ENCODE measurements at places on chromosomes 13 and 19.
A peak's percentile ranks its signal among the peaks of the same experiment; 100 is the strongest.

- H3K27ac ChIP-seq, result no peak overlapping the region
- H3K4me1 ChIP-seq, result no peaks in the 10 kb centered on the region
- H3K36me3 ChIP-seq, result no peaks in the 10 kb centered on the region
- no peak overlapping the region for H3K4me3 ChIP-seq
- H3K27me3 ChIP-seq, result no peaks in the 10 kb centered on the region
Measured at GRCh38 chr13:27334774-27335435, 64.3 kb downstream of the RASL11A start.

DNA sequence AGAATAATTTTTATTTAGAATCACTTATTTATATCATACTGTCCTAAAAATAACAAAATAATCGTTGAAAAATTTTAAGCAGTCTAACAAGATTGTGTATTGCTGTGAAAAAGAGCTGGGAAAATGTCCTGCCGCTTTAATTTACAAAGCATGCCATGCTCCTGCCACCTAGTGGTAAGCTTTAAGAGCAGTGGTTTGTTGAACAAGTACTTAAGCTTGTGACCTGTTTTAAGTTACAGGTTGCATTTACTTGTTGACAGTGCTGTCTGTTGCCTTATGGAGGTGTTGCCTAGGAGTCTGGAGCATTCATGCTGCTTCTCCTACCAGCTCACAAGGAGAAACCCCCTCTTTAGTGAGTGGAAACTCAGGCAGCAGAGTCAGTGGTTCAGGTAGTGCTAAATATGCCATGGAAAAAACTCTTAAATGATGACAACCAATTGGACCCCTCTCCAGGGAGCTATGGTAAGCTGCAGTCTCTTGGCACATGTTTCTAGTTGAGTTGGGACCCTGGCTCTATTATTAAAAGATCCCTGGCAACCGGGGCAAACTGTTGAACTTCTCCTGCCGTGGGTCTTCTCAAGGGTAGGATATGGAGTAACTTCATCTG is 68.4 kb downstream of the SPATA13 start:
- no peaks in the 10 kb centered on the region for H3K27me3 ChIP-seq
- DNase-seq, result no peak
- no peak overlapping the region for H3K4me3 ChIP-seq
- H3K27ac ChIP-seq, result no peak overlapping the region
- H3K36me3 ChIP-seq, result no peaks in the 10 kb centered on the region
- no peaks in the 10 kb centered on the region for H3K4me1 ChIP-seq

GRCh38 chr13:84077271-84077670 is 195.0 kb upstream of the SLITRK1 start:
- no peaks in the 10 kb centered on the region for H3K36me3 ChIP-seq
- H3K27ac ChIP-seq, result no peak overlapping the region
- H3K4me1 ChIP-seq, result no peaks in the 10 kb centered on the region

DNA sequence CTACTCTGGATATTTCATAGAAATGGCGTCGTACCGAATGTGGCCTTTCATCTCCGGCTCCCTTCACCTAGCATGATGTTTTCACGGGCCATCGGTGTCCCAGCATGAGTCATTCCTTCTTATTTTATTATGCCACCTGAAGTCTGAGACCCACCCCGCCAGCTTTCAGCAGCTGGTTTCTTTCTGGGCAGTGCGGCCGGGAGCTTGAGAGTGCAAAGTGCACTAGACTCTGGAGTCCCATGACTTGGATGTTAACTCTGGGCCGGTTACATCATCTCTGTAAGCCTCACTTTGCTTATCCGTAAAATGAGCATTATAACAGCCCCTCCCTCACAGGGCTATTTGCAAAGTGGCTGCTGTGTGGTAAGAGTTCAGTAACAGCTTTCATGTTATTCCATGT is 5.8 kb upstream of the KMT5C start:
- DNase-seq, result no peak
- H3K4me1 ChIP-seq, result peaks cover 8% of the 10 kb centered on the region
- no peak overlapping the region for H3K4me3 ChIP-seq
- H3K36me3 ChIP-seq, result no peaks in the 10 kb centered on the region

DNA sequence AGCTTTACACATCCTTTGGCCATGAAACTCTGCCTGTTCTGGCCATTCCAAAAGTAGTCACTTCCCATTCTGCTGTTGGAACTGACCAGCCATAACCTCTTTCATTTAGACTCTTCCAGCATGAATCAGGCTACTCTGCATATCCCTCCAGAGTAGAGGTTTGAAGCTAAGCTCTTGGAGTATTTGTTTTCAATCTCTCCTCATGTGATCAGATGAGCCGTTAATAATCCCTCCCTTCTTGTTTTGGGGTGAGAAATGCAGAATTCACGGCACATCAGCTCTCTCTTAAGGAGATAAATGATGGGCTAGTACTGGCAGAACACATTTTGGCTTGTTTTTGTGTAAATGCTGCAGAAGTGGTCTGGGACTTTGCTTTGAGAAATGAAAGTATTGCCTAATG is 519.9 kb downstream of the PCDH17 start:
- no peaks in the 10 kb centered on the region for H3K27me3 ChIP-seq
- no peaks in the 10 kb centered on the region for H3K36me3 ChIP-seq
- H3K4me1 ChIP-seq, result no peaks in the 10 kb centered on the region
- DNase-seq, result no peak
- no peak overlapping the region for H3K4me3 ChIP-seq

DNA sequence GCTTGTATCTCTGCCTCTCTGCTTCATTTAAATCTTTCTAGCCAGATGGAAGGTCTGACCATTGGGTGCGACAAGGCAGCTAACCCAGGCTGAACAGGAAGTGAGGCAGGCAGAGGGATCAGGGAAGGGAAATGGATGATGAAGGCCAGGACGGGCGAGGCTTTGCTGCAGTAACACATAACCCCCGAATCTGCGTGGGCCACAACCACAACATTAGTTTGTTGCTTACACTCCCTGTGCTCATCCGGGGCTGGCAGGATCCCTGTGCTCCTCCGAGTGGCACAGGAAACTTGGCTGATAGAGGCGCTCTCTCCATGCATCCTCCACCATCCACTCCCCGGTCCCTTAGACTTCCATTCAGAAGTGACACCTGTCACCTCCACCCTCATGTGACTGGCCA is 1.1 kb upstream of the FLT3LG start:
- no peaks in the 10 kb centered on the region for H3K27me3 ChIP-seq
- no peak overlapping the region for H3K27ac ChIP-seq
- no peaks in the 10 kb centered on the region for H3K36me3 ChIP-seq

DNA sequence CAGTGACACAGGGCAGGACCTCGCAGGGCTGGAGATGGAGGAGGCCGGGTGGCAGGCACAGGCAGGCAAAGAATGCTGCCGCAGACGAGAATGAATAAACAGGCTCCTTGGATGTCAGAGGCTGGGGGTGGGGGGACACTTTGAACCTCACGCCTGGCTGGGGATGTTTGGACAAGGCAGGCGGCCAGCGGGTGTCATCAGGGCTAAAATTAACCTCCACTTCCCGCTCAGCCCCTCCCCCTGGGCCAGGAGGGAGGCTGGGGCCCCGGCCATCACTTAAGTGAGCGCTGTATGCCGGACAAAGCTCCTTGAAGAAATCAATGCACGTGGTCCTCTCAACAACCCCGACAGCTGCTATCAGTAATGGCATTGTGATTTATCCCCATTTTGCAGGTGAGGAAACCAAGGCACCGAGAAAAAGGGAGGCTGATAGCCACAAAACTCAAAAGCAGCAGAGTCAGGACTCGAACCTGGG is 10.3 kb upstream of the FUT5 start:
- no peak overlapping the region for H3K4me3 ChIP-seq
- no peaks in the 10 kb centered on the region for H3K27me3 ChIP-seq
- no peak for DNase-seq
- H3K36me3 ChIP-seq, result no peaks in the 10 kb centered on the region
- no peaks in the 10 kb centered on the region for H3K4me1 ChIP-seq
- no peak overlapping the region for H3K27ac ChIP-seq

DNA sequence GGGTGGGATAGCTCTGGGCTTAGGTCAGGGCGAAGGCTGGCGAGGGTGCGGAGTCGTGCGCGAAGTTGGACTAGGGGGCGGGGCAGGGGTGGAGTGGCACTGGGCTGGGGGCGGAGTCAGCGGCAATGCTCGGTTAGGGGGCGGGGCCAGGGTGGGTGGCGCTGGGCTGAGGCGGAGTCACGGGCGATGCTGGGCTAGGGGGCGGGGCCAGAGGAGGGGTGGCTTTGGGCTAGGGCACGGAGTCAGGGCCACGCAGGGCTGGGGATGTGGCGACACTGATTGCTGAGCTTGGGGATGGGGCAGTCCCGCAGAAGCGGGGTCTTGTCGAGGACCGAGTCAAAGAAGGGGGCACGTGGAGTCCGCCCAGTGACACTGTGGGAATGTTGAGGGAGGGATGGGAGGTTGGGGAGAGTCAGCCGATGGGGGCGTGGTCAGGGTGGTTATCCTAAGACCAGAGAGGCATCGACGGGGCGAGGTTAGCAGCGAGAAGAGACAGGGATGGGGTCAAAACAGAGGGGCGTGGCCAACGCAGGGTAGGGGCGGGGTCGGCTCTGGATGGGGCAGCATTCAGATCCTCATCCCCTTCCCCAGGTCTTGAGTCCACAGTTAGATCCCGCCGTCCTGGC is 8.7 kb downstream of the HOMER3 start:
- no peak overlapping the region for H3K4me3 ChIP-seq
- no peaks in the 10 kb centered on the region for H3K36me3 ChIP-seq
- peak; percentile 8 for DNase-seq
- no peak overlapping the region for H3K27ac ChIP-seq
- no peaks in the 10 kb centered on the region for H3K4me1 ChIP-seq
- no peaks in the 10 kb centered on the region for H3K27me3 ChIP-seq

DNA sequence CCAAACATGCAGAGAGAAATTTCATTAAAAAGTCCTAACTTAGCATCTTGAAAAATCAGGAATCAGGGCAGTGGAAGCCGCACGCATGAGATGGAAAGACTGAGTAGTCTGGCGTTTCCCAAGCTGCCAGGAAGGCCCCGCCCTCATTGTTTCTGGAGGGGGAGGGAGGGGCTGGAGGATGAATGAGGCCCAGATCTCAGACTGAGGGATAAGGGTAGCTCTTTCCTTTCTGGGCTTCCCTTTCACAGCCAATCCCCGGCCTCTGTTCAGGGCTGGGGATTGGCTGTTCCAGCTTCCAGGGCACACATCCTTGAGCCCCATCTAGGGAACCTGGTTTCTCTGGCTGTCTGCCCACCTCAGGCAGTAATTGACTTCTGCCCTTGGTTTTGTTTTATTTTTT is 7.3 kb downstream of the C19orf53 start:
- no peak overlapping the region for H3K4me3 ChIP-seq
- H3K36me3 ChIP-seq, result no peaks in the 10 kb centered on the region
- no peak overlapping the region for H3K27ac ChIP-seq
- H3K27me3 ChIP-seq, result no peaks in the 10 kb centered on the region
- DNase-seq, result no peak
- H3K4me1 ChIP-seq, result peaks cover 6% of the 10 kb centered on the region

- no peak overlapping the region for H3K4me3 ChIP-seq
- no peaks in the 10 kb centered on the region for H3K4me1 ChIP-seq
- H3K27ac ChIP-seq, result no peak overlapping the region
- no peaks in the 10 kb centered on the region for H3K36me3 ChIP-seq
- H3K27me3 ChIP-seq, result no peaks in the 10 kb centered on the region
Measured at GRCh38 chr19:30856786-30857185, 484.6 kb downstream of the ZNF536 start.

DNA sequence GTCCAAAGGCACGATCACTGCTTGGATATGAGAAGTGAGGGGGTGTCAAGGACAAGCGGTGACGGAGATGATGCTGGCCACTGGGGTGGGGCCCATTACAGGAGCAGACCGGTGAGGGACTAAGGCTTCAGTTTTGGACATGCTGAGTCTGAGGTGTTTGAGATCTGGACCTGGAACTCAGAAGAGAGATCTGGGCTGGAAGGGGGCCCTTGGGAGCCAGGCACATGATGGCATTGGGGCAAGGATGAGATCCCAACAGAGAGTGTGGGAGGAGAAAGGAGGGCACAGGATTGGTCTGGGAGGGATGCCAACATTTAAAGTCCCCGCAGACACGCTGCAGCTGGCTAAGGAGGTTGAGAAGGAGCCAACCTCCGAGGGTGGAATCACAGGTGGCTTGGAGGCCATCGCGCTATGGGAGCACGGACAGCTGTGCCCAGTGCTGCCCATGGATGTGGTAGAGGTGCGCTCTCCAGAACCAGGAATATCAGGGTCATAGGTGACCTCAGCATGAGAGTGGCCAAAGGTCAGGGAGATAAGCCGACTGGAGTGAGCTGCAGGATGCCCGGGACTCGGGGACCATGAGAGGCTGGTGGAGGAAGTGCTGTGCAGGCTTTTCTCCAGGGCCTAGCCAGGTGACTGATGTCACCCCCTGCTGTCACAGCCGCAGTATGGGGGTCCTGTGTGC is 21.8 kb downstream of the DHRS12 start:
- H3K27ac ChIP-seq, result no peak overlapping the region
- H3K36me3 ChIP-seq, result no peaks in the 10 kb centered on the region
- H3K4me3 ChIP-seq, result no peak overlapping the region
- H3K4me1 ChIP-seq, result no peaks in the 10 kb centered on the region
- no peak for DNase-seq
- no peaks in the 10 kb centered on the region for H3K27me3 ChIP-seq
